ENCODE measurements at places on chromosomes 6 and 20. TPM values are rescaled to one million over a fixed set of nuclear protein-coding genes. Genes with fewer than 3 reads are reported as not detected.

DNA sequence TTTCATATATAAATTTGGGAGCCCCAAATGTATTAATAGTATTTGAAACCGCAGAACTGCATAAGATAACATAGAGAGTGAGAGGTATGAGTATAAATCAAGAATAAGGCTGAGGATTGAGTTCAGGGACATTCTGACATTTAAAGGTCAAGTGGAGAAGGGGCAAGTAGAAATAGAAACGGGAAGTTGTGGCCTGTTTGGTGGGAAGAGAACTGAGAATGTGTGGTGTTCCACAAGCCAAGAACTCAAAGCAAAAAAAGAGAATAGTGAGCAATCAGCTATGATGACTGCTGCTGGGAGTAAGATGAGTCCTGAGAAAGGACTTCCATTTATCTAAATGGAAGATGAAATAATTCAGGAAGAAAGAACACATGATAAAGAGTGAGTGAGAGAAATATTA lies 418.4 kb downstream of the CD109 start:
- no peak for DNase-seq

- DNase-seq = no peak
Observed at GRCh38 chr6:21019614-21020013, 485.4 kb downstream of the CDKAL1 start.

GRCh38 chr6:158324136-158324535 lies 11.9 kb downstream of the TULP4 start:
- DNase-seq = no peak

DNA sequence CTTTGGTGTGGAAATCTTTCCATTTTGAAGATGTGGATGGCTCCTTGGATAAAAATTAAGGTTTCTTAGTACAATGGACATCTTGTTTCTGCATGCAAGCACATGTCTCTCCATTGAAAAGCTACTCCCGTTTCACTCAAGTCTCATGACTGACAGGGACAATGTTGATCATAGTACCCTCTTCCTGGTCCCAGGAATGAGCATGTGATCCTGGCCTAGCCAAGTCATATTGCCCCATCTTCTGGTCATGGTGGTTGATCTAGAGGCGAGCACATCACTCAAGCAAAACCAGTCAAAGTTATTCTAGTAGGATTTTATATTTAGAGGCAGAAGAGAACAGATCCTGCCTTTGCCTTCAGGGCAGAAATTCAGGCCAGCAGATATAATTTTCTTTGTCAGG lies 12.2 kb upstream of the CBLN4 start:
- no peak for DNase-seq

DNA sequence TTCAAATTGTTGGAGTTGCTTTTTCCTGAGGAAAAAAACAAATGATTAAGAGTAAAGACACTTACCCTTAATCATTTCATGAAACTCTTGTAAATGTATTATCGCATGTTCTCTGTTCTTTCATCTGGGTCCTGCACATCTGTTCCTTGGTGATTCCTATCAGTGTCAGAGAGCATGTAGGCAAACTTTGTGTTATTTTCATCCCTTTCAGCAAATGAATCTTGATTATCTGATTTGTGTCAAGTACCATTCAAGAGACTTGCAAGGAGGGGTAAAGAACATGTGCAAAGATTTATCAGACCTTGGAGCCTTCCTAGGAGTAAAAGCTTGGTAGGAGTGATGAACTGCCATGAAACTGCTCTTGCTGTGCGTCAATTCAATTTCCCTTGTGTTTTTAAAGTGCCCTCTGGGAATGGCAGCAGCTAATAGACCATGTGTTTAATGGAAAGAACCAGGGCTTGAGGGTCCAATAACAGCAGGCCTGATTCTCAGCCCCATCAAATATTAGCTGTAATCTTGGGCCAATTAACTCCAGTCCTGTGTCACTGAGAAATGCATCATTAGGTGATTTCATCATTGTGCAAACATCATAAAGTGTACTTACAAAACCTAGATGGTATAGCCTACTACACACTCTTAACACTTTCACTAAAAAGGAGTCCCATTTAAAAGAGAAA lies 118.9 kb upstream of the CEP85L start:
- DNase-seq = no peak

Gene SMIM26
- 37.4 TPM for total RNA-seq

Measured in liver (tissue), 10 donors.